ENCODE measurements at places on chromosomes 2 and 18.

GRCh38 chr18:80137137-80137536 is 28.1 kb downstream of the ADNP2 start:
- no peak for DNase-seq

- DNase-seq, result no peak
Observed at GRCh38 chr2:231332388-231332787, 63.1 kb upstream of the B3GNT7 start.

DNA sequence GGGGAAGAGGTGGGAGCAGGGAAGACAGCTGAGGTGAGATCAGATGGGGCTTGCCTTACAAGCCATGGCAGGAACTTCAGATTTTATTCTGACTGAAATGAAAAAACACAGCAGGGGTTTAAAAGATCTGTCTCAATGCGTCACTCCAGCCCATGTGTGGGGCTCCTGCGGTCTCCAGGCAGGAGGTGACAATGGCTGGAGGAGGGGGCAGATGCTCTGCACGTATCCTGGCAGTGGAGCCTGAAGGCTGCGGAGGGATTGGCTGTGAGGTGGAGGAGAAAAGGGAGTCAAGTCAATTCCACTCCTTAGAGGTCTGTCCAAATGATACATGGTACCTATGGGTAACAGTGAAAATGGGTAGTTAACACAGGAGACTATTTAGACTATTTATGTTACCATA is 40.5 kb upstream of the KIDINS220 start:
- no peak for DNase-seq

DNA sequence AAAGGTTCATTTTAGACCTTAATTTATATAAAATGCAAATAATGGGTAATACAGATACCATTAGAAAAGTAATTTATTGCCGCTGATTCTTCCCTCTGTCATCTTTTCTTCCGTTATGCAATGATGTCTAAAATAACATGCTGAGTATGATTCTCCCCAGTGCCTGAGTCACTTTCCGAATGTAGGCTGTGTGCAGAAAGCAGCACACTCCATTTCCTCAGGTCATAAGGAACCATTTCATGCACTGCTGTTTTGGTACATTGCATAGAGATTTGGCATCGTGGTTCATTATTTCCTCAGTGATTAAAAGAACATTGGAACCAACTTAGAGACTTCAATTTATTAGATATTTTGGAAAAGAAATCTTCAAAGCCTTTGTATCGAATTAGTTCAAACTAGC is 173.5 kb downstream of the CDH2 start:
- no peak for DNase-seq

DNA sequence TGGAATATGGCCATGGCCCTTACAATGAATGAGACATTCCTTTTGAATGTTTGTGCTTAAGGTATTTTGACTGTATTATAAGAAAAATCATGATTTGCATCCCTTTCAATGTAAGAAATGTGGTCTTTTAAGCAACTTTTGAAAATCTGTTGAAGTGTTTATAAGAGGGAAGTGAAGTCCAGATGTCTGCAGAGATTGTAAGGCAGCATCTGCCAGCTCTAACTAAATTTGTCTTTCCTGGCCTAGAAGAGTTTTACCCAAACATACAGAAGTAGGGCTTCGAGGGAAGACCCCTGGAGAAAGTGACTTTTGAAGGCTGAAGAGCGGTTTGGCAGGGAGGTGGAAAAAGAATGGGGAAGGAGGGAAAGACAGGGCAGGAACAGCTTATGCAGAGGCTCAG is 12.2 kb downstream of the EML6 start:
- no peak for DNase-seq
